ENCODE measurements at places on chromosomes 7 and 10. TPM values are rescaled to one million over a fixed set of nuclear protein-coding genes. Genes with fewer than 3 reads are reported as not detected.

GRCh38 chr10:5512881-5513612, 11.7 kb upstream of the CALML3 start:
- peak; percentile 59 for DNase-seq

DNA sequence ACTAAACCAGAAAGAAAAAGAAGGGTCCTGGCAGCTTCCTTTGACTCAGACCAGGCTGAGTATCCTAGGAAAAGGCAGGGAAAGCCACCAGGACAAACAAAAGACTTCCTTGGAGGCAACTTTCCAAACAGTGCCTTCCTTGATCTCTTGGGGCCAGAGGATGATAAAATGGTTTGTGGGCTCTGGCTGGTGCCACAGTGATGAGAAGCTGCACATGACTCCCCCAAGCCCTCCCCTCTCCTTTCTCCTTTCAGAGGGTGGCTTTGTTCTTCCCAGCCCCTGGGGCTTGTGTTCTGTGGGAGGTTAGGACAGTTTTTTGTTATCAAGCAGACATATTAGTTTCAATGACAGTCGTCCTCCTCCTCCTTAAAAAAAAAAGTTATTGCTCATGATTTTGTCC, 183.2 kb downstream of the SEM1 start:
- DNase-seq, result no peak

- DNase-seq, result peak; percentile 19
Measured at GRCh38 chr10:61733358-61733940, 70.7 kb downstream of the CABCOCO1 start.

DNA sequence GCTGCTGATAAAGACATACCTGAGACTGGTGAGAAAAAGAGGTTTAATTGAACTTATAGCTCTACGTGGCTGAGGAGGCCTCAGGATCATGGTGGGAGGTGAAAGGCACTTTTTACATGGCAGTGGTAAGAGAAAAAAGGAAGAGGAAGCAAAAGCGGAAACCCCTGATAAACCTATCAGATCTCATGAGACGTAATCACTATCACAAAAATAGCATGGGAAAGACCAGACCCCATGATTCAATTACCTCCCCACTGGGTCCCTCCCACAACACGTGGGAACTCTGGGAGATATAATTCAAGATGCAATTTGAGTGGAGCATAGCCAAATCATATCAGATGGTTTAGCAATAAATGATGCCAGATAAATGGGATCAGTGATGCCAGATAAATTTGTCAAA, 892.0 kb upstream of the CELF2 start:
- DNase-seq, result no peak

DNA sequence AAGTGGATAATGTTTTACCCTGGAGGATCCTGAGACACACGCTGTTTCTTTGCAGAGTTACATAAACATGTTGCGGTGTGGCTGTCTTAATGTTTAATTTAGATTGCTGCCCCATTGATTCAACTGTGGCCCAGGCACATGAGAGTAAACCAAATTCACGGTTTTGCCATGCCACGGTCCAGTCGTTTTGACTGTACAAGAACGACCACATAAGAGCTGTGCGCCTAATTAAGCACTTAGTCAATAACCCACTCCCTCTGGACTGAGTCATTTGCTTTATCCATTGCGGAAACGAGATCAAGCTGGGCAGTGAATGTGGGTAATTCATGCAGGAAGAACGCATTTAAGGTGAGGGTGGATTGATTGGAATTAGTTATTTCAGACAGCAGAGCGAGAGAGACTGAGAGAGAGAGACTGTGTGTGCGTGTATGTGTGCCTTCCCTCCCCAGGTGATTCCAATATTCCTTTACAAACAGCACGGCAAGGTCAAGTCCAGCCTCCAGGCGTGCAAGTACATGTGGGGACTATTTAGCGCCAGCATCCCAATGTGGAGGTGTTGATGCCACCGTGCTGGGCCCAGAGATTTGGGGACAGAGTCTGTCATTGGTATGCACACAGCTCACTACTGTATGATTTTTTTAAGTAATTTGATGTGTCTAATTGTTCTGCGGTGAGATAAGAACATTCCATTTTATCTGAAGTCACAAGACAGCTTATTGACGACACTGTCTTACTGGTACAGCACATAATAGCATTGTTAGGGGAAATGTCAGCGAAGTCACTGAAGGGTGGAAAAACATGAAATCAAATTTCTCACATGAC, 8.4 kb upstream of the TEX36 start:
- DNase-seq, result no peak

DNA sequence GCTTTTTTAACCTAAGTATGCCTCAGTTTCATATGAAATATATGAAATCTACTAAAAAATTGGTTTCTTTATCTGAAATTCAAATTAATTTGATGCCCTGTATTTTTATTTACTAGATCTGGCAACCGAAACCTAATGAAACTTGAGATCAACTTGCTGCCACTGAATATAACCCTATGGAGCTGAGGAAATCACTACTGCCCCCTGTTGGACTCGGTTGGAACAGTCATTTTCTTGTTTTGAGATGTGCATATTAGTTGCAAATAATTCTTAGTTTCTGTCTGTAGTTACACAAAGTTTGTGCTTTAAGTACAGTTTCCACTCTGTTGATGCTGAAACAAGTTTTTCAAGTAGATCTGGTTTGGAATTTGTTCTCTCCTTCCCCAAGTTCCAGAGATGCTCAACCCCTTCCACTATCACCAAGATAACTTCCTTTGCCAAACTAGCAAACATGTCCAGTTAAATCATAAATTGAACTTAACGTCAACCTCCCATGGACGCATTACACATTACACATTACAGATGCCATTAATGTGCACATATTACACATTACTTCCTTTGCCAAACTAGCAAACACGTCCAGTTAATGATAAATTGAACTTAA, 22.2 kb upstream of the EXOC4 start:
- peak; percentile 69 for DNase-seq

- no peak for DNase-seq
Measured at GRCh38 chr7:79452495-79453265, 787 bp downstream of the MAGI2 start.

NXPH1 gene
- not detected for total RNA-seq

GRCh38 chr7:39217783-39218182, 240.1 kb downstream of the POU6F2 start:
- DNase-seq, result no peak

- DNase-seq, result no peak
Measured at GRCh38 chr7:22329816-22330524, 27.0 kb downstream of the RAPGEF5 start.

DNA sequence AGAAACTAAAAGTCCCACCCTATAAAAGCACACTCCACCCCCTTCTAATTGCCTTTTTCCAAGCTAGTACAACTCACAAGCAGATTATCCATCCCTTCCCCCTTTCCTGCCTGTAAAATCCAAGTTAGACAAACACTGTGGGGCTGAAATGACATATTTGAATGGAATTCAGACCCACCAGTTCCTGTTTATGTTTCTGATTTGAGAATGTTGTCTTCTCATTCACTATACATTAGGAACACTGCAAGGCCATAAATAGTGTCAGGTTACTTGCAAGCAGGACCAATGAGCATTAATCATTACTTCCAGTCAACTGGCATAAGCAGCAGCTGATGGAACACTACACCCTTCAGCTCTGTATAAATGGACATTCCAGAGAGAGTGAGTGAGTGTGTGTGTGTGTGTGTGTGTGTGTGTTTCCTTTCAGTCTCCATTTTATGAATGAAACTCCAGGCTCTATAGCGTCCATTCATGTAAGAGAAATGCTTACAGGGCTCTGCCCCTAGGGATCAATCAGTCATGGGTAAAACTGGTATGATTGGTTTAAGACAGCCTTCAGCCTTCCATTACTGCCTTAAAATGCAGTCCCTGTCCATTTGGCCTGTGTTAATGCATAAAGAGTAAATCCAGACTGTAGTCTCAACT, 69.3 kb downstream of the ETV1 start:
- DNase-seq, result no peak

GRCh38 chr7:5462216-5462615, 38.6 kb upstream of the TNRC18 start:
- DNase-seq, result peak; percentile 19

HOXA4 gene
- 0.25 TPM for total RNA-seq

DNA sequence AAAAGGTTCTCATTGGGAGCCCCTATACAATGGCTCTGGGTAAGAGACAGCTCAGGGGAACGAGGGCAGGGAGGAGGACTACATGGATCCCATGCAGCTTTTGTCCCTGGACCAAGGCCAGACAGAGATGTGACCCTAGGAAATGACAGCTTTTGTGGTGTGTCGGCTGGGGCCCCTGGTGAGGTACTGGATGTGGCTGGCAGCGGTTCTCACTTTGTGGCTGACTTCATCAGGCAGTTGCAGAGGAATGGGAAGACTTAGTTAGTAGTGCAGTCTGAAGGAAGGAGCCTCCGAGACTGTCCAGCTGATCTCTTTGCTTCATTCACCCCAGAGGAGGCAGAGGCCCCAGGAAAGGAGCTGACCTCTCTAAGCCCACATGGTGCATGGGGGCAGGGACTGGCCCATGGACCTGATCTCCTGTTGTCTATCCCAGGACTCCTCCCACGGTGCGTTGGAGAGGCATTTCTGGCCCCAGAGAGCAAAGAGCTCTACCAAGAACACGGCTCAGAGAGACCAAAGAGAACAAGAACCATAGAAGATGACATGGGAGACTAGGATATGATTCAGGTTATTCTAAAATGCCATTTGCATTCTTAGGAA, 202.9 kb downstream of the RPS24 start:
- no peak for DNase-seq

FEZF1 gene
- not detected for total RNA-seq

CTTNBP2 gene
- total RNA-seq, result not detected

SPAM1 gene
- total RNA-seq, result not detected

RNF133 gene
- total RNA-seq, result not detected

- no peak for DNase-seq
Measured at GRCh38 chr7:101861218-101861775, 43.9 kb downstream of the CUX1 start.

- DNase-seq, result no peak
Measured at GRCh38 chr7:129719980-129720732, 108.6 kb downstream of the NRF1 start.

DNA sequence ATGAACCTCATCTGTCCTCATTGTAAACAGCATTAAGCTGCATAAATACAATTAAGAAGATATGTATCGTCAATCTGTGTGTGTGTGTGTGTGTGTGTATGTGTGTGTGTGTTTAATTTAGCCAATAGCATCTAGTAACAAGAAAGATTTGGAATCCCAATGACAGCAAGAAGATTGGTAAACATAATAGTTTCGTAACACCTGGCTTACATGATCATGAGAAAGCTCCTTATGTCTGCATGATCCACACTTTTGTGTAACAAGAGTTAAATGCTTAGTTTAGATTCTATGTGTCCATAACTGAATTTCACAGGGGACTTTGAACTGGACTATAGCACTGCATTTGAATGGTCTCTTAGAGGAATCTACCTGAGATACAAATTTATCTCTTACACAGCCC, 191.0 kb upstream of the BET1 start:
- no peak for DNase-seq

DNA sequence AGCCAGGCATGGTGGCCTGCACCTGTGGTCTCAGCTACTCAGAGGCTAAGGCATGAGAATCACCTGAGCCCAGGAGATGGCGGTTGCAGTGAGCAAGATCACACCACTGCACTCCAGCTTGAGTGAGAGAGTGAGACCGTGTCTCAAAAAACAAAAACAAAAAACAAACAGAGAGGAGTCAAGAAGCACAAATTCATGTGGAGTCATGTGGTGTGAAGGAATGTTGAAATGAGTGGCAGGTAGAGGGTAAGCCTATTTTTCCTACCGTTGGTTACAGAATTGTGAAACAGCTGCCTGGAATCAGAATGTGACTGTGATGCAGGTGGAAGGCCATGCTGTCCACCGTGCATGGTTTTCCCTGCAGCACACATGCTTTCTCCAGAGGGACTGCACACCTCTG, 23.7 kb upstream of the NUB1 start:
- no peak for DNase-seq

GBX1 gene
- not detected for total RNA-seq

DNA sequence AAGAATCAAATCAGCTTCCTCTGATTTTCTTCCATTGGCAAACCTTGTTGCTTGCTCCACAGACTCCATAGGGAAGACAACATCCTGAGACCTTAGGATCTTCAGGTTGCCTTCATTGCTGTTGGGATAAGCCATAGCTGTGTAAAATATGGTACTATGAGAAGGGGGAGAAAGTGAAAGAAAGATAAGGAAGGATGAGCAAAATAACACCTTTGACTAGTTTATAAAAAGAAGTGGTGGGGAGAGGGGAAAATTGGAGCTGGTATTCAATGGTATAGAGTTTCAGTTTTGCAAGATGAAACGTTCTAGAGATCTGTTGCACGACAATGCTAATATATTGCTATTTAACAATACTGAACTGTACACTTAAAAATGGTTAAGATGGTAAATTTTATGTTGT, 180.4 kb upstream of the PHYHIPL start:
- no peak for DNase-seq

- DNase-seq, result peak; percentile 69
Measured at GRCh38 chr10:118720685-118721538, 33.9 kb downstream of the CACUL1 start.

OR2A42 gene
- total RNA-seq, result not detected

GRCh38 chr7:79282882-79283602, 170.4 kb downstream of the MAGI2 start:
- DNase-seq, result no peak

MTERF1 gene
- total RNA-seq, result 16.9 TPM

PKD1L1 gene
- total RNA-seq, result 0.16 TPM

- peak; percentile 31 for DNase-seq
Measured at GRCh38 chr7:36683695-36684357, 40.5 kb downstream of the AOAH start.

DNA sequence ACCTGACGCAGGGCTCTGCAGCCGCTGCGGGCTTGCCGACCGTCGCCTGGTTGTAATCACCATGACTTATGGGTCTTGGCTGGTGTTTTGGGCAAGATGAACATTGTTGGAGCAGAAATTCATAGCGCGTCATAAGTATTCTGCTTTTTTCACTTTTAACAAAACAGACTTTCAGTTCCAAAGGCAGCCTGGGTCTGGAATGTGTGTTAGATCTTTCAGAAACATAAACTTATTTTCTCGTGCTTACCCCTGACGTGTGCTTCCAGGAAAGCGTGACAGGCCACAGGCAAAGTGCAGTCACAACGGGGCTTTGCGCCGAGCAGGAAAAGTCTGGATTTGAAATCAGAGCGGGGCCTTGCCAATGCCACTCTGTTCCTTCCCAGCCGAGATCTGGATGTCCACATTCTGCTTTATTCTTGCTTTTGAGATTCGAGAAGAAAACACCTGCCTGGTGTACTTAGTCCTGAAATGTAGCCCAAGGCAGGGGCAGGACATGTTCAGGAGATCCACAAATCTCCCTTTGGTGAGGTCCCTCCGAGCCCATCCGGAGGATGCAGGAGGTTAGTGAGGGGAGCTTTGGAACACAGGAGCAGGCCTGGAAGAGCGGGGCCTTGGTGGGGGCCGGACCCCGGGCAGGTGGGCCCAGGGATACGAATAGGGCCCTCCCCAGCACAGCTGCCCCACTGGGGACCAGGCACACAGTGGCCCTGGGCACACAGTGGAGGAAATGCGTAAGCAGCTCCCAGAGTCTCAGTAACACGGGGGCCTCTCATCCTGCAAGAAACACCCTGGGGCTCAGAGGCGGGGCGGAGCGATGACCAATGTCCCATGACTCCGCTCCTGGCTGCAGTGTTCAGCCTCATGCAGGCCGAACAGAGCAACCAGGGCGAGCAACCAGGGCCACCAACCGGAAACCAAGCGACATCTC, 49.5 kb upstream of the EBF3 start:
- no peak for DNase-seq
